ENCODE measurements at places on chromosomes 11 and 22.

DNA sequence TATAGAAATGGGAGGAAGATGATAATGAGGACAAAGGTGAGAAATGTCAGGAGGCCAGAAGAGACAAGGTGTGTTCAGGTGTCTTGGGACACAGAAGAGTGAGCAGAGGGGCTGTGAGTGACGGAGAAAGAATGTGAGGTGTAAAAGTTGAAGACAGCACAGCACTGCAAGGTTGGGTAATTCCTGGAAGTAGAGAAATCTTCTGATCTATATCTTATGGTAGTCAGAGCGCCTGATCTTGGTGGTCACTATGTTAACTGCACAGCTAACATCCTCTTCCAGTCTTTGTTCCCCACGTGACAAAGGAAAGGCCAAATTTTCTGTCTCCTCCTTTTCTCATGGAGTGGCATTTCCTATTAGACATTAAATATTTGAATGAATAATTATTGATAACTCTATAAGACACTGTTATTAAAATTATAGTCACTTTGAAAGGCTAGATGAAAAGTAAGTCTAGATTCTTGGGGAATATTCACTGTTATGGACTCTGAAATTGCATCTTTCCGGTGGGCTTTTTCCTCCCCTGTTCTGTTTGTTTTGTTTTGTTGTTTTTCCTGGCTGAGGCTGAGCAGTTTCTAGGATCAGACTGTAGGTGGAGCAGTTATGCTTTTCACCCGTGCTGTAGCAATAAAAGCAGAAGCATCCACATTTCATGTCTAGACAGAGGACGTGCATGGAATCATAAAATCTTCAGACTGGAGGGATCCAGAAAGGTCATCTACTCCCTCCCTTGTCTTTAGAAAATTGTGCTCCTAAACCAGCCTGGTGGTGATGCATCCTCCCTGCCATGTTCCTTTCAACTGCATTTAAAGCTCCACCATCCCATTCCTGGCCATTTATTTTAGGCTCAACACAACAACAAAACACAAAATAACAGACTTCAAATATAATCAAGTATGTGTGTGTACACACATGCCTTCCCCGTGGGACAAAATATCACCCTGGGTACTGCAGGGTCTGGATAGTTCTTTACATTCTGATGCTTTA is 26.6 kb downstream of the SC5D start:
- DNase-seq = peak; percentile 12

DNA sequence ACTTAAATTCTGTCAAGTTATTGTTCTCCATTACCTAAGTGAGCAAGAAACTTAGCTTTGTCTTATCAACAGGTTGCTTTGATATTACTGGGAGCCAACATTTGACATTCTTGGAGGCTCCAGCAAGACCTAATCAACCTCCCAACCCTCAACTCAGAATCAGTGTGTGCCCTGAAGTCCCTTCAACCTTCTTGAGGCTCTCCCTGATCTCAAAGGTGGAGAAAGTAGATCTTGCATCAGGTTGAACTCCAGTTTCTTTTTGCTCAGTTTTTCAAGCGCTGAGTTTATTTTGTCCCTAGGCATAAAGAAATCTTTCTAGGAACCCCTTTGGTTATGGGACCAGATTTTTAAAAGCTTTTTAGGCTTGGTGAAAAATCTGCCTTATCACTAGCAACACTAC is 1.4 kb downstream of the FAM111A start:
- DNase-seq = no peak

- peak; percentile 20 for DNase-seq
Observed at GRCh38 chr11:27081056-27081455, 40.4 kb downstream of the BBOX1 start.

- DNase-seq = no peak
Observed at GRCh38 chr22:45650721-45651120, 20.9 kb upstream of the ATXN10 start.

DNA sequence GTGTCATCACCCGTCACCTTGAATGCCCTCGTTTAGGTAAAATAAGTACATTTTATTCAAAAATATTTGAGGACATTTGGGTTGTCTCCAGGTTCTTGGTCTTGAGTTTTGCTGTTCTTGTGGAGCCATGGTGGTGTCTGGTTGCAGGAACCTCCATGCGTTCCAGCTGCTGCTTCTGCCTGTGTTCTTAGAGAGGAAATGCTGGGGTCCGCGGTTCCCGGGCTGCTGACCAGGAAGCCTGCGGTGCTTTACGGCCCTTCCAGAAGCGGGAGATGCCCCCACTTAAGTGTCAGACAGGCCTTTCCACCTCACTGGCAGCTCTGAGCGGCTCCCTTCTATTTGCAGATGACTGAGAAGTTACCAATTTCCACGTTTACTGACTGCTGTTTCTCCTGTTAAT is 66.8 kb downstream of the LRP5 start:
- no peak for DNase-seq

DNA sequence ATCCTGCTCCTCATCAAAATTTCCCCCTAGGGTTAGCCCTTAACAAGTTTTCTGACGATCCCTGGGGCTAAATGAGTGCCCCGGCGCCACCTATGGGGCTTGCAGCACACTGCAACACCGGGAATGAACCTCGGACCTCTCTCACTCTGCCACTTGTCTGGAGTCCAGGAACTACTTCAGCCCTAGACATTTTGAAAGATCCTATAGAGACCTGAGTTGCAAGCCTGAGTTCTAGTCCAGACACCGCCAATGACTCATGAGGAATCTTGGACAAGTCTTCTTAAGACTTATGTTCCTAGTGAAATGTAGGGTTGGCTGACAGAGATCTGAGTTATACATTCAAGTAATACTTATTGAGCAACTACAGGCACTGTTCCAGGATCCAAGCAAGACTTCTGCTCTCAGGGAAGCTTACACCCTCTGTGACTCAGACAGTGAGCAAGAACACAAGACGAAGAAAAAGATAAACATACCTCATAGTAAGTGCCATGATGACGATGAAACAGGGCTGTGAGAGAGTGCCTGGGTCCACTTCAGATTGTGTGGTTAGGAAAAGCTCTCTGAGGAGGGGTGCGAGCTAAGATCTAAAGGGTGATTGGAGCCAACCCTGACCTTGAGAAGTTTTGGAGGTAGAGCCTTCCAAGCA is 10.2 kb upstream of the STK33 start:
- DNase-seq = peak; percentile 100

GRCh38 chr11:45289369-45289768 is 3.2 kb upstream of the SYT13 start:
- DNase-seq = no peak

- no peak for DNase-seq
Observed at GRCh38 chr11:65053827-65054508, 4.4 kb downstream of the NAALADL1 start.

- peak; percentile 12 for DNase-seq
Observed at GRCh38 chr11:116513894-116514293, 258.9 kb downstream of the BUD13 start.

GRCh38 chr11:515131-515530 is 8.1 kb upstream of the RNH1 start:
- DNase-seq = no peak

- DNase-seq = no peak
Observed at GRCh38 chr11:63814383-63814736, 1.1 kb downstream of the SPINDOC start.

DNA sequence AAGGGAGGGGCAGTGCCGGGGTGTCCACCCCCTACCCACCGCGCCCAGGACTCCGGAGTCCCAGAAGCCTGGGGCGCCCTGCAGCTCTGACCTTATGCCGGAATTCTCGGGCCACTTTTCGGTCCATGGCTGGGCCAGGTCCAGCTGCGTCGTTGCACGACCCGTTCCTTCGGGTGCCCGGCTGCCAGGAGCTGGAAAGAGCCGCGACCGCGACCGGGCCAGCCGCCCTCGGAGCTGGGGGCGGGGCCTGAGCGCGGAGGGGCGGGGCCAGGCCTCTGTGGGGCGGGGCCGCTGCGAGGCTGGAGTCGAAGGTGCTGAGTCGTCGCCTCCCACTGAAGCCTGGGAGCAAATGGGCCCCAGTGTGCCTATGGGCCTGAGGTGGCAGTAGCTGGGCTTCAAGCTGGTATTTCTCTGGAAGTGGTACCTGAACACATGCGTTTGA is at the start of gene USH1C:
USH1C (minus strand) TSS at position 236 of the 442 bp plus-strand sequence; CDS start at position 127, 109 bp downstream.
- no peak for DNase-seq
